ENCODE measurements at places on chromosomes 3 and 15. TPM values are rescaled to one million over a fixed set of nuclear protein-coding genes. Genes with fewer than 3 reads are reported as not detected.

GRCh38 chr3:38040401-38040800 lies 1.4 kb downstream of the DLEC1 start:
- no peak for ATAC-seq

GRCh38 chr3:157610876-157611535 lies 107.8 kb upstream of the VEPH1 start:
- ATAC-seq: no peak

GRCh38 chr3:72111265-72112205 lies 326.6 kb upstream of the PROK2 start:
- no peak for ATAC-seq

DNA sequence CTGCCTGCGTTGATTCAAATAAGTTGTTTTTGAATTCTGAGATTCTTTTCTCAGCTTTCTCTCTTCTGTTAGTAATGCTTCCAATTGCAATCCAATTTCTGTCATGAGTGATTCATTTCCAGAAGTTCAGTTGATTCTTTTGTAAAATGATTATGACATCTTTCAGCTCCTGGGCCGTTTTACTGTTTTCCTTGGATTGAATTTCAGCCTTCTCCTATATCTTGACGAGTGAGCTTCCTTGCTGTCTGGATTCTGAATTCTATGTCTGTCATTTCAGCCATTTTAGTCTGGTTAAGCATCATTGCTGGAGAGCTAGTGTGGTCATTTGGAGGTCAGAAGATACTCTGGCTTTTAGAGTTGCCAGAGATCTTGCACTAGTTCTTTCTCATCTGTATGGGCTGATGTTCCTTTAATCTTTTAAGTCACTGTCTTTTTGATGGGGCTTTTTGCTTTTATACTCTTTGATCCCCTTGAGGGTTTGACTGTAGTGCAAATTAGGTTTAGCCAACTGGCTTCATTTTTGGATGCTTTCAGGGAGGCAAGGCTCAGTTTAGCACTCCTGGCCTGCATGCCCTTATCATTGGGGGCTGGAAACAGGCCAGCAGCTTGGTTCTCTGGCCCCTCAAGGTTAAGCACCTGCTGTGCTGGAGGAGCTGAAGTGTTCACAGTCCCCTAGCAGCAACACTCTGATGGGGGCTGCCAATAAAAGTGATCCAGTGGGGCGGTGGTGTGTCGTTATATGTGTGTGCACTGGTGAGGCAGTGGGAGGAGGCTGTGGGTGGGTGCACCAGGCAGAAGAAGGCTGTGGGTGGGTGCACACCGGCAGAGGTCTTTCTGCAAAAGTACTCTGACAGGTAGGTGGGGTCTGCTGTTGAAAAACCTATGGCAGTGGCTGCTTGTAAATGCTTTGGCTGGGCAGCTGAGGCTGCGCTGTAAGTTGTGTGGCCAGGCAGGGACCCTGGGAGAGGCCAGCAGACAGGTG lies 51.2 kb downstream of the MCTP2 start:
- ATAC-seq: no peak

The CYP1A1 gene
- total RNA-seq: not detected

The GNB4 gene
- total RNA-seq: 13.2 TPM
